ENCODE measurements at places on chromosomes 3 and 15.
A peak's percentile ranks its signal among the peaks of the same experiment; 100 is the strongest.

GRCh38 chr3:4672725-4673275, 179.7 kb downstream of the ITPR1 start:
- DNase-seq = no peak

DNA sequence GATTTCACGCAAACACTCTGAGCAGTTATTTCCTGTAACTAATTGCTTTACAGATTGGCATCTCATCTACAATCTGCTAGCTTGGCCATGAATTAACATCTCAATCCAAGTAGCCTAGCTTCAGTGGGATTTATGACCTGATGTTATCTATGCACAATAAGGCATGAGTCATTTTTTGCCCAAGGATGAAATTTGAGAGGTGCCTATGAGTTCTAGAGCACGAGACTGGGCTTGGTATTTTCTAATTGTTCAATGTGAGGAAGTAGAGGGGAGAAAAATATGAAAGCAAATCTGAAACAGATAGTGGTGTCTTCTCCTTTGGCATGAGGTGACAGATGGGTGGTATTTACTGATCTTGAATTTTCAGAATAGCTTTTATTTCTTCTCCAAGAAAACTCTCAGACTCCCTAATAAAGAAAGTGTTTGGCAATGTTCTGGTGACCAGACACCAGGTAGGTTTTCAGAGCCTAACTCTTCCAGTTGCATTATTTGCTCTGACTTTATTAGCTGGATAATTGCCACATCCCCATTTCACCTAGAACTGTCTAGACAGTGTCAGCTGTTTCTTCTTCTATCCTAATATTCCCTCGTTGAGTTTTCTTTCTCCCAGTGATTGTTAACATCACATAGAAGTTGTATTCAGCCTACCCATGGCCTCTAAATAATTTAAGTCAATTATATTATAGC, 301.0 kb upstream of the UMPS start:
- DNase-seq = no peak

GRCh38 chr3:174336784-174337183, 522.4 kb upstream of the NAALADL2 start:
- no peak for DNase-seq

GRCh38 chr3:60890226-60890625, 361.0 kb downstream of the FHIT start:
- DNase-seq = no peak

DNA sequence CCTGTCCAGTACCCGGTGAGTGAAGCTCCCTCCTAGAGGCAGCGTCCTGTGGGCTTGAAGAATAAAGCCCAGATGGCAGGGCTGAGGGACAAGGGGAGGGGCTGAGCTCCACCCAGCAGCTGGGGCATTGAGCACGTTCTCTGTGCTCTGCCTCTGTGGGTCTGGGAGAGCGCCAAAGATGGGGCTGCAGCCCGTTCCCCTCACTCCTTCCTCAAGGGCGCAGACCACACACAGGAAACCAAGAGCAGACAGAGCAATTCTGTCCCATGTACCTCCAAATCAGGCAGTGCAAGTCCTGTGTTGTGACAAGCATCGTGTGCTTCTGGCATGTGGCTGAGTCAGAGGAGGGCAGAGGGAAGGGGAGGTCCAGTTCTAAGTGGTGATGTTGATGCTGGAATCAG, 15.7 kb upstream of the KIF23 start:
- DNase-seq = no peak

GRCh38 chr15:71168166-71168834, 53.0 kb downstream of the THSD4 start:
- no peak for DNase-seq

- no peak for DNase-seq
Observed at GRCh38 chr3:19220311-19220710, 72.0 kb downstream of the KCNH8 start.

DNA sequence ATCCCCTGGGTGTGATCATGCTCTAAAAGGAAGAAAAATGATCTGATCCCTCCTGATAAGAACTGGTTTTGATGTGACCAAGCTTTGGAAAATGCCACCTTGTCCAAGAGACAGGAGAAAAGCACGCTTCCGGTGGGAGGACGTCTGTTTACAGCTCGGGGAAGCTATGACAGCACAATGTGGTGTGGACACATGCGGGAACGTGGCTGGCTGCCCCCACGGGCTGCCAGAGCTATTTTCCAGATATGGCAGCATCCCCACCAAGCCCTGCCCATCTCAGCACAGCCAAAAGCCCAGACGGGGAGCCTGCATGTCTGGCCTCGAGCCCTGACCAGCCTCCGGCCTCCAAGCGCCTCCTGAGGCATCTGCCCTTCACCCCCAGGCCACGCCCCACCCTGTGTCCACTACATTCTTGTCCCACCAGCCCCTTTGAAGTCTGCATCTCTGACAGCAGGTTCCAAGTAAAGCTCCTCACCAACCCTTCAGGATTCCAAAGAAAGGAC, 63.2 kb upstream of the HRH1 start:
- no peak for DNase-seq

GRCh38 chr3:157064402-157064801, 95.5 kb downstream of the CCNL1 start:
- no peak for DNase-seq

DNA sequence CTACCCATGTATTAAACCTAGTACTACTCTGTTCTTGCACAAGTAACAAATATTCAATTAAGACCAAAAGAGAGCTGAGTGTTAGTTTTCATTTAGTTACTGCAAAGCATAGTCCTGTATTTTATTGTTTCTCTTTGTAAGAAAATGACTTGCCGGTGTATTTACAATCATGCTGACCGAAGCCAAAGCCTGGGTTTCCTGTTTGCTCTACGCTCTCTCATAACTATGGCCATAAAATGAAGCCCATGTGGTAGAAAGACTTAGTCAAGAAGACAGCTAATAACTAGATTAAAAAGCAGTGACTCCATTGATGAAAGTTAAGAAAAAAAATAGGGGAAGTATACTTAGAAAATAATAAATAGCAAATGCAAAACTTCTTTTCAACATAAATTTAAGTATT, 479.9 kb downstream of the CNTN4 start:
- no peak for DNase-seq

- DNase-seq = no peak
Observed at GRCh38 chr3:76266511-76266910, 481.2 kb upstream of the ZNF717 start.

DNA sequence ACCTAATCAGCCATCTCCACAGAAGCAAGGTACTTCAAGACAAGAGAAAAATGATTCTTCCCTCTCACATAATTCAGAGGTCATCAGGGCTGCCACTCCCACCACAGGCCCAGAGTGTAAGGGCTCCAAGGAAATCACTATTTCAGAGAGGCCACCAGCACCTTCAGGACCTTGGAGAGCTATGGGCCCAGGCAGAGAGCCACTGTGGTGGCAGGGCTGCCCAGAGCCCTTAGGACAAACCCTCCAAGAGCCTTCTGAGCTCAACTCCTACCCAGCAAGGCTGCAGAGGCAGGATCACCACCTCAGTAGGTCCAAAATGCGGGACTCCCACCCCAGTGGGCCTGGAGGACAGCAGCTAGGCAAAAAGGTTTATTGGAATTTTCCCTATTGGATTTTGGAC, 17.9 kb upstream of the FAN1 start:
- DNase-seq = no peak

DNA sequence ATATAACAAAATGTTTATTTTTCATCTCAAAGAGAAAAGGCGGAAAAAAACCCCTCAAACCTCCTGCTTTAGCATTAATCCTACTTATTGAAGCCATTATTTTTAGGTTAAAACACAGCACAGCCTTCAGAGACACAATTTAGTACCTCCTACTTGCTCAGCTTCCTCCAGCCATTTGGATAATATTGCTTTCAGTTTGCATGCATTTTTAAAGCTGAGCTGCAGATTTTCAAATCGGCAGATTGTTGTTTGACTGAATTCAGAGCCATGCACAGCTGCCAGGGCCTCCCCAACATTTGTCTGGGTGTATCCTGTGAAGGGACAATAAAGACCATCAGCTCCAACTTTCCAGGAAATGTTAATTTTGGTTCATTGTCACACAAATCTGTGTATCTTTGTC, 14.5 kb downstream of the POU1F1 start:
- DNase-seq = no peak

- DNase-seq = no peak
Observed at GRCh38 chr3:51813539-51813938, 34.5 kb upstream of the IQCF6 start.

GRCh38 chr3:157533298-157534070, 30.3 kb upstream of the VEPH1 start:
- DNase-seq = peak; percentile 65

- no peak for DNase-seq
Observed at GRCh38 chr15:93288728-93289294, 199.8 kb upstream of the RGMA start.

DNA sequence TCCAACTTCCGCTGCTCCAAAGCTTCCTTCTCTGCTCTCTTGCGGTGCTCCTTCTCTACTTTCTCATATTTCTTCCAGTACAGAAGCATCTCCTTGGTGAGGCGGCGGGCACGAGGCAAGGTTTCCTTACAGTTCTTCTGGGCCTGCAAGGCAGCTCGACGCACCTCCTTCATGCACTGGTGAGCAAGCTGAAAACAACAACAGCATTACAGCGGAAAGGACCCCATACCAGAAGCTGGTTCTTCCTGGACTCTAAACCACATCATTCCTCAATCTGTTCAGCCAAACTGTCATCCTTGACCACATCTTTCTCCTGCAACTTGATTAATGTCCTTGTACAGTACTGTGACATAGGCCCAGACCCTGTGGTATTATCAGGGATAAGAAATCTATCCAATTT, 36.4 kb downstream of the INO80 start:
- no peak for DNase-seq

GRCh38 chr15:79973456-79974195, 2.6 kb upstream of the BCL2A1 start:
- no peak for DNase-seq

- DNase-seq = no peak
Observed at GRCh38 chr3:117743993-117744392, 1034.4 kb downstream of the TUSC7 start.

- DNase-seq = no peak
Observed at GRCh38 chr15:65337436-65338070, 33.1 kb downstream of the RNU5B-1 start.

All from AG04449 (cell line).